Immature natural killer cell (primary cell): ENCODE measurements at places on chromosomes 11 and 22.
A peak's percentile ranks its signal among the peaks of the same experiment; 100 is the strongest.

- peak; percentile 10 for DNase-seq
These were observed 450 bp downstream of the MAP4K2 start for GRCh38 chr11:64802370-64803157.

- DNase-seq, result no peak
These were observed 2.8 kb downstream of the TSPAN32 start for GRCh38 chr11:2304506-2305139.

GRCh38 chr22:25197340-25197739, 2.3 kb upstream of the CRYBB3 start:
- DNase-seq, result no peak

GRCh38 chr11:132036746-132037466, 666.5 kb downstream of the NTM start:
- DNase-seq, result no peak

GRCh38 chr11:64409707-64410403, 50.9 kb downstream of the RPS6KA4 start:
- no peak for DNase-seq

GRCh38 chr11:125128450-125128849, 17.0 kb upstream of the TMEM218 start:
- no peak for DNase-seq

DNA sequence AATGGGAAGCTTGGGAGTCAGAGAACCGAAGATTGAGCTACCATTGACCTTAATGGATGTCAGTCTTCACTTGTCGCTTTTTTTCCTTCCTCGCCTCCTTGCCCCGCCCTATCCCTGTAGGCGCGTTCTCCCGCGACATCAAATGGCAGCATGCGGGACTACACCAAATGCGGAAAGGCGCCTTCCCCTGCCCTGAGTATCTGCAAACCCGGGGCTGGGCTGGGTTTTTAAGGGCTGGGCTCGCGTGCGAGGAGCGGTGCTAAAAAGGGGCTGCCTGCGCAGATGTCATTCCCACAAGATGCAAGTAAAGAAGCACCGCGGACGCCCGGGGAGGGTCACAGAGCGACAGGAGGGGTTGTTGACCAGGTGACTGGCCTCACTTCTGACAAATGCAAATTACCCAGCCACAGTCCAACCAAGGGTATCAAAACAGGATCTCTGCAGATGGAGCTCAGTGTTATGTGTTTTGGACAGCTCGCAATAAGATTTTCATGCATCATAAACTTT, 4.7 kb upstream of the FAM111B start:
- DNase-seq, result no peak

DNA sequence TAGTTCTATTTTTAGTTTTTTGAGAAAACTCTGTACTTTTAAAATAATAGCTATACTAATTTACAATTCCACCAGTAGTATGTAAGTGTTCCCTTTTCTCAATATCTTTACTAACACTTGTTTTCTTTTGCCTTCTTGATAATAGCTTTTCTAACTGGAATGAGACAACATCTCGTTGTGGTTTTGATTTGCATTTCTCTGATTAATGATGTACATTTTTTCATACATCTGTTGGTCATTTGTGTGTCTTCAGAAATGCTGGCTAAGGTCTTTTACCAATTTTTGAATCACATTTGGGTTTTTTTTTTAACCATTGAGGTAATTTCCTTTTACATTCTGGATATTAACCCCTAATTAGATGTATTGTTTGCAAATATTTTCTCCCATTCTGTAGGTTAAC, 258.9 kb downstream of the DYNC2H1 start:
- no peak for DNase-seq

DNA sequence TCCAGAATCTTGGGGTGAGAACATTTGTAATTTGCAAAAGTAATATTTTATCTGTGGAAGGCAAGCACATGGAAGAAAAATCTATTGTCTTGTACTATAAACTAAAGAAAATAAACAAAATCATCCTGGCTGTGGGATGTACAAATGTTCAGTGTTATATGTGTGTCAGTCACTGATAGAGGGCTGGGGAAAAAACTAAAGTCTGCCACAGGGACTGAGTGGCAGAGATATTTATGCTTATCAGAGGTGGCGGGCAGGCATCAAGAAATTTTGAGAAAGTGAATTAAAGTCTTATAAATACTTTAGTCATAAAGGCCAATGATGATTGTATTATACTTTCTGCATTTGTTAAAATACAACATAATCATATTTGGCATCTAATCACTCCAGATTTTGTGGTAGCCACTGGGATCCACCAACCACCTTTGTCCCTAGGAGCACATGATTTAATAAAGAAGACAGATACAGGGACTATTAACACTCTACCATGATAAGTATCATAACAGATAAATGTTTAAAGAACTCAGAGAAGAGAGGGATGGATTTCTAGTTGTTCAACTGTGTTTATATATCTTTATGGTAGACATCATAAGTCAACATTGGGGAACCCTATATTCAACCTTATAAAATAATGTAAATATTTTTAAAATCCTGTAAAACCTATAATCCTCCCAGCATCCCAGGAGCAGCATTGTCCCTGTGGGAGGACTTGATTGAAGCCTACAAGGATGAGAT, 2.6 kb upstream of the ENDOD1 start:
- no peak for DNase-seq

DNA sequence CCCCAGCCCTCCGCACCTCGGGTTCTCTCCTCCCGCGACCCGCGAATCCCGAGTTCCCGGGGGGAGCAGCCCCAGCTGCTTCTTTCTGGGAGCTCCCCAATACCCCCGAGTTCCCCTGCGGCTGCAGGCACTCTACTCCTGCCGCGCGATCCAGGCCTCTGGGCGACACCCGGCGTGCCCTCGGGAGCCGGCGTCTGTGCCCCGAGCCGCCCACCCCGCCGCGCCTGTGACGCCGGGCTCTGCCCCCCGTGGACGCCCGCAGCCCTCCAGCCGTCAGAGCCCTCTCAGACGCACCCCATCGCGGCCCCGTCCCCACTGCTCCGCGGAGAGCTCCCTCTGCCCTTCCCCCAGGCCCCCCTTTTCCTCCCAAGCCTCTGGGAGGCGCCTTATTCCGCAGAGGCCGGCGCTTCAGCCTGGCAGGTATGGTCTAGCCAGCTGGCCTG, 422 bp downstream of the GLB1L2 start:
- peak; percentile 40 for DNase-seq

GRCh38 chr11:76074148-76075095, 131.9 kb downstream of the WNT11 start:
- no peak for DNase-seq

- DNase-seq, result no peak
These were observed 6.4 kb upstream of the SLC17A6 start for GRCh38 chr11:22331771-22332170.

DNA sequence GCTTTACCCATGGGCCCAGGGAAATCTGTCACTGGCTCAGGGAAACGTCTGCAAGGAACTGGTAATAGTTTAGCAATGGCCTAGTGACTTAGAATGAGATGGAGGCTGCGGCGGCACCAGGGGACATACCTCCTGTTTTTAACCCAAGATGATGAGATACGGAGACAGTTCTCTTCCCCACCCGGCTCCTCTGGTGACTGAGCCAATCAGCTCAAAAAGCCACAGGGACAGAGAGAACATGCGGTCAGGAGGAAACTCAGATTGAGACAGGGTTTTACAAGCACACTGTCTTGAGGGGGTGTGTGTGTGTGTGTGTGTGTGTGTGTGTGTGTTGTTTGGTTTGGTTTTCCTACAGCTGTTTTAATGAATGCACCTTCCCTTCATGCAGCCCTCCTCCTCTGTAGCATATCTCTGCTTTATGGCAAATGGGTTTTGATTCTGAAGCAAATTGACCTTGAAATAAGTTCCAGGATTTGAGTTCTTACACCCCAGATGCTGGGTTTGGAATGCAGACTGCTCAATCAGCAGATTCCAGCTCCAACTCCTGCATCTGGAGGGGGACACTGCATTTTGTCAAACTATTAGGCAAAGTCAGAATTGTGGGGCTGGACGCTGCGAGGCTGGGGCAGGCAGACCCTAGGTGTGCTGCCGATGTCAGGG, 246.2 kb downstream of the NTM start:
- no peak for DNase-seq

DNA sequence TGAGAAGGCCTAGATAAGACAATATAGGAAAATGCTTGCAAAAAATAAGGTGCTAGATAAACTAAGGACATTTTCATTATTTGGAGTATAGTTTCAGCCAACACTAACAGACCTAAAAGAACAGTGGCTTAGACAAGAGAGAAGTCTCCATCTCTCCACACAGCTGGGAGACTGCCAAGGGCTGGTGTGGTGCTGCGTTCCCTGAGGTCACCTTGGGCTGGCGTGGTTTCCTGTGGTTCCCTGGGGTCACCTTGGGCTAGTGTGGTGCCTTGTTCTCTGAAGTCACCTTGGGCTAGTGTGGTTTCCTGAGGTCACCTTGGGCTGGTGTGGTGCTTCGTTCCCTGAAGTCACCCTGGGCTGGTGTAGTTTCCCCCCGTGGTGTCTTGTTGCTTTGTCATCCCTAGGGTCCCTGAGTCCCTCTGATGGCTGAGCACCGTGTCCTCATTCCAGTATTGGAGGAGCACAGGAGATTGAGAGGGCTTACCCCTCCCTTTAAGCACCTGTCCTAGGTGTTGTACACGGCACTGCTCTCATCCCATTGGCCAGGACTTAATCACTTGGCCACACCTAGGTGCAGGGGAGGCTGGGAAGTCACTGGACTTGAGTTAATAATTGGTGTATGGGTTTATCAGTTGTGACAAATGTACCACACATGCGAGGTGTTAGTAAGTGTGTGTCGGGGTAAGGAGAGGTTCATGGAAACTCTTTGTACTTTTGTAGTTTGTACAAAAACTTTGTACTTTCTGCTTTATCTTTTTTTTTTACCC, 14.9 kb downstream of the SAMM50 start:
- DNase-seq, result no peak

- DNase-seq, result no peak
These were observed 125.3 kb upstream of the C11orf58 start for GRCh38 chr11:16613262-16613511.

GRCh38 chr11:104916442-104916841, 18.2 kb upstream of the CASP12 start:
- DNase-seq, result no peak
